ENCODE measurements at places on chromosomes 5 and 9.
A peak's percentile ranks its signal among the peaks of the same experiment; 100 is the strongest.

DNA sequence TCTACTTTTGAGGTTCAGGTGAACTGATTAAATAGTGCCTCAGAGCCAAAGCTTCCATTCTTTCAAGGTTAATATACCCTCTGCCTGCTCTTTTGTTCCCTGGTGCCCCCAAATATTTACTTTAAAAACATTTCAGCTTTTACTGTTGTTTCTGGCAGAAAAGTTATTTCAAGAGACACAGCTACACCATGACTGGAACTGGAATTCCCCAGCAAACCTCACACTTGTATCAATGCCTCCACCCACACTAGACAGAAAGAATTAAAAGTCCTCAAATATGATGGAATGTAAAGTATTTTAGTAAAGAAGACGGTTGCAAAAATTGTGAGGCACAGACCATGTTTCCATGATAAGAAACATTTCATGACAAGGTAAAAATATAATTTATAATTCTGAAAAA, 720.2 kb upstream of the TYRP1 start:
- H3K4me3 ChIP-seq, result no peak overlapping the region
- no peak overlapping the region for H3K27ac ChIP-seq
- no peak for DNase-seq
- no peaks in the 10 kb centered on the region for H3K27me3 ChIP-seq
- H3K36me3 ChIP-seq, result no peaks in the 10 kb centered on the region

DNA sequence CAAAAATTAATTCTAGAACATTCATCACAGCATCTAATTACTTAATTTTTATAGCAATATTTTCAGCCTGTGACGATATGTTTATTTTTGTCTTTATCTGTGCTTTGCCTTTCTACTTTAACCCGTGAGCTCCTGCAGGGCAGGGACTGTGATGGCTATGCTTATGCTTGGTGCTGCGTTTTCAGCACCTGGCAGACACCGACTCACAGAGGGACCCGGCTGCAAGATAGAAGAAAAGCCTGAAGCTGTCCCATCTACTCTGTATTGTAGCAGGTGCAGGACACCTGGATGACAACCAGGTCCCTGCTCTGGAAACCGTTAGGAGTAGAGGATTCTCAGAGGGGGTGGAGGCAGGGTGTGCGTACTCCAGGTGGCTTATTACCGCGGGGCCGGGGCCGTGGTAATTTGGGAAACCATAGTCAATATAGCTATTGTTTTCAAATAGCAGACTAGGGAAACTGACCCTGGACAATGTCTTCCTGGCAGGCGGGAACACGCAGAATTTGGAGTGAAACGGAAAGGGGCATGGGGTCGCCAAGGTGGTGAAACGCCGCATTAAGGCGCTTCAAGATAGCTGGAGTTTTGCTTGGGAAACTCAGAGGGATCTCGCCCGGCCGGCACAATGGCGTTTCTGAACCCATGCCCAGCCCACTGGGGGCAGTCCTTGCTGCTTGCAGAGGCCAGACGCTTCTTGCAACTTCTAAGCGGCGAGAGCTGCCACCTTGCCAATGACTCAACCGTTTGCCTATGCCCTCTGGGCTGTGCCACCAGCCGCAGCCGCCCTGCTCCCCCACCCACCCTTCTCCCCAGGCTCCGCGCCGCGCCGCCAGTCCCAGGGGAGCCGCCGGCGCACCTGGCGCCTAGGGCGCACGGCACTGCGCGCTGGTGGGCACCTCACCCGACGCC, 140.1 kb upstream of the PALM2AKAP2 start:
- peaks cover 19% of the 10 kb centered on the region for H3K4me1 ChIP-seq
- no peak overlapping the region for H3K27ac ChIP-seq
- H3K4me3 ChIP-seq, result peak overlapping the region; percentile 77
- DNase-seq, result peak; percentile 30
- peaks cover 92% of the 10 kb centered on the region for H3K27me3 ChIP-seq

GRCh38 chr5:30347858-30348257, 845.6 kb upstream of the CDH6 start:
- H3K27ac ChIP-seq, result no peak overlapping the region
- no peak for DNase-seq
- no peaks in the 10 kb centered on the region for H3K36me3 ChIP-seq
- no peak overlapping the region for H3K4me3 ChIP-seq
- no peaks in the 10 kb centered on the region for H3K27me3 ChIP-seq

GRCh38 chr5:11429254-11429653, 475.0 kb downstream of the CTNND2 start:
- H3K27ac ChIP-seq, result no peak overlapping the region
- H3K4me1 ChIP-seq, result peaks cover 11% of the 10 kb centered on the region
- no peaks in the 10 kb centered on the region for H3K36me3 ChIP-seq
- H3K4me3 ChIP-seq, result no peak overlapping the region
- peaks cover 4% of the 10 kb centered on the region for H3K27me3 ChIP-seq
- no peak for DNase-seq

DNA sequence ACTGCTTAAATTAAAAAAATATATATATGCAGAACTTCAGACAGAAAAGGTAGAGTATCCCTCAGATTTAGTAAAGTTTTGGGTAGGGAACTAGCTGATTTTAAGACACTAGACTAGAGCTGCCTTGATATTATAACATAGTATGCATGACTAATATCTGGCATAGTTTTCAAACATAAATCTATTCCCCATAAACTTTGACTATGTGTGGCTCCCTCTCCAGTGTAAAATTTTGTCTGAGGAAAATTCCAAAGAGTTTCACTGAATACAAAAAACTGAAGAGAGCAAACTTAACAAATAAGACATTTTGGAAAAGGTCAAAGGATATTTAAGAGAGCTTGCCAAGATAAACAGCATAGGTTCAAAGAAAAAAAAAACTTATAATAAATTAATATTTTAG, 66.2 kb upstream of the ZNF462 start:
- no peak overlapping the region for H3K27ac ChIP-seq
- H3K4me3 ChIP-seq, result no peak overlapping the region
- no peaks in the 10 kb centered on the region for H3K36me3 ChIP-seq
- H3K27me3 ChIP-seq, result peaks cover 3% of the 10 kb centered on the region

DNA sequence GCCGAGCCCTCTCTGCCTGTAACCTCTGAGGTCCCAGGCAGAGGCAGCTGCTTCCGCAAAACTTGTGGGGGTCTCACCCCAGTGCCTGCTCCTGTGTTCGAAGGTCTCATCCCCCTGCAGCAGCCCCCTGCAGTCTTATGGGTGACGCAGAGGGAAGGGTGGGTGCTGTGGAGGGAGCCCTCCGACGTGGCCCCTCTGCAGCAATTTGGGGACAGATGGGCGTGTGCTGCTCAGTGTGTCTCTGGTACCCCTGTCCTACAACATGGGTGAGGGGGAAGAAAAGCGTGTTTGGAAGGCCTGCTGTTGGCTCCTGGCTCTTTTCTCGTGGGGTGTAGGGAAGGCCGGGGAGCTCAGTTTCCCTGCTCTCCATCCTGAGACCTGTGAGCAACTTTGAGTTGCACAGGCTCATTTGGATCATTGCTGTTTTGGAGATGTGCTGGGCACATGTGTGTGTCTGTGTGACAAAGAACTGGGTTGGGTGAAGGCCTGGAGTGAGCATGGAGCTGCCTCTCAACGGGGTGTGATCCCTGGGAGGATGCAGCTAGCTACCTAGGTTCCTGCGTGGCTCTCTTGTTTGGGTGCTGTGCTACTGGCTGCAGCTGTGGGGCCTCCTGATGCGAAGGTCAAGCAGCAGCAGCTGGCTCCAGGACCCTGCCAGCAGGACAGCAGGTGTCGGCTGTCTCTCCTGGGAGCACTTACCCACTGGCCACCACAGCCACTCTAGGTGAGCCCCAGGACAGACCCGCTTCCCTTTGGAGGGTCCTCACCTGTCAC, 179.6 kb upstream of the PITX1 start:
- H3K4me3 ChIP-seq, result no peak overlapping the region
- peaks cover 17% of the 10 kb centered on the region for H3K27me3 ChIP-seq
- H3K4me1 ChIP-seq, result peaks cover 24% of the 10 kb centered on the region
- no peak overlapping the region for H3K27ac ChIP-seq

- no peak for DNase-seq
- no peaks in the 10 kb centered on the region for H3K27me3 ChIP-seq
- peaks cover 75% of the 10 kb centered on the region for H3K36me3 ChIP-seq
- no peak overlapping the region for H3K27ac ChIP-seq
These were observed 17.5 kb upstream of the ROPN1L start for GRCh38 chr5:10424124-10424731.

DNA sequence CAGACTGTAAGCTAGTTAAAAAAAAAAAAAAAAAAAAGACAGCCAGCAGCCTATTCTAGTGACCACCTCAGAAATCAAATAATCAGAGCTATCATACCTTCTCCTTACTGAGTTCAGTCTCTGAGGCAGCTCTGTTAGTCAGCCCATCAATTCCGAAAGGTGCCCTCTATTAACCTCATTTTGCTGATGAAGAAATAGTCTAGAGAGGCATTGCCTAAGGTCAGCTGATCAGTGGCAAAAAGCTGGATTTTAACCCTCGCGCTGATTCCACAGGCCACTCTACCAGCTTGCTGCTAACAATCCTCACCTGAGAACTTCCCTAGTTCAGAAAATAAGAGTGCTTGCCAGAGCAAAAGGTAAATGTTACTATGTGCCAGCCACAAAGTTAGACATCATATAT, 172.0 kb downstream of the DENND1A start:
- no peak overlapping the region for H3K27ac ChIP-seq
- peaks cover 3% of the 10 kb centered on the region for H3K27me3 ChIP-seq
- H3K36me3 ChIP-seq, result peaks cover 5% of the 10 kb centered on the region
- H3K4me1 ChIP-seq, result peaks cover 24% of the 10 kb centered on the region

GRCh38 chr5:134527961-134528424, 2.5 kb downstream of the JADE2 start:
- H3K27ac ChIP-seq, result no peak overlapping the region
- no peak for DNase-seq
- peaks cover 49% of the 10 kb centered on the region for H3K4me1 ChIP-seq
- peak overlapping the region; percentile 80 for H3K4me3 ChIP-seq

DNA sequence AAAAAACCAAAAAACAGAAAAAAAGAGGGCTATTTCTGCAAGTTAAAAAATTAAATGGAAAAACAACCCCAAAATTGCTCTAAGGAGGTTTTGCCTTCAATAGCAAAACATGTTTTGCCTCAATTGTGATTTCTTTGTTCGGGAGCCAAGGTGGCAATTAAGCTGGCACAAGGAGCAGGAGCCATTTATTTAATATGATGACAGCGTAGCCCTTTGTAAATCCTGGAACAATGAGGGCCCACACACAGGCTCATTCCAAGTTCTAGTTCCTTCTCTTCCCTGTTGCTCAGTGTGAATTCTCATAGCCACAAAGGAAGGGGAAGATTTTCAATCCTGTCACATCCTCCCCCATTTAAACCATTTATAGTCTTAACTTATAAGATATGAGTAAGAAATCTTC, 353.2 kb downstream of the PDE4D start:
- H3K4me3 ChIP-seq, result no peak overlapping the region
- H3K27ac ChIP-seq, result no peak overlapping the region
- no peaks in the 10 kb centered on the region for H3K36me3 ChIP-seq
- no peak for DNase-seq
- H3K27me3 ChIP-seq, result peaks cover 6% of the 10 kb centered on the region

GRCh38 chr5:51686622-51687021, 303.4 kb downstream of the ISL1 start:
- no peaks in the 10 kb centered on the region for H3K36me3 ChIP-seq
- H3K27ac ChIP-seq, result no peak overlapping the region
- no peaks in the 10 kb centered on the region for H3K4me1 ChIP-seq
- H3K27me3 ChIP-seq, result peaks cover 3% of the 10 kb centered on the region
- no peak for DNase-seq
- H3K4me3 ChIP-seq, result no peak overlapping the region

DNA sequence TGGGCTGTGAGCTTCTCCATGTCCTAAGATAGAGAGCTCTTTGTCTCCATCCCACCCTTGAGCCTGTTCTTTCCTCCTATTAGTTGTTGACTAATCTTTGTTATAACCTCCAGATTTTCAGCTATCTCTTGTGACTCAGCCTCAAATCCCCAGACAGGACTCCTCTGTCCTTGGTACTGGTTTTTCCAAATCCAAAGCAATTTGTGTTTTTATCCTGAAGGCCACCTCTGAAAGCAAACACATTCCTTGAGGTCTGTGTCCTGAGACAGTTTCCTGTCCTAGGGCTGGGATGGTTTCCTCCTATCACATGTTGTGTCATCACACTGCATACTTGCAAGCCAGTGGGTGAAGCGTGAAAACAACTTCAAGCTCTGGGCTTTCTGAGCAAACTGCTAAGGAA, 8.5 kb downstream of the TNC start:
- DNase-seq, result no peak
- H3K36me3 ChIP-seq, result no peaks in the 10 kb centered on the region
- peak overlapping the region; percentile 9 for H3K27ac ChIP-seq
- peaks cover 8% of the 10 kb centered on the region for H3K27me3 ChIP-seq
- H3K4me1 ChIP-seq, result peaks cover 4% of the 10 kb centered on the region

DNA sequence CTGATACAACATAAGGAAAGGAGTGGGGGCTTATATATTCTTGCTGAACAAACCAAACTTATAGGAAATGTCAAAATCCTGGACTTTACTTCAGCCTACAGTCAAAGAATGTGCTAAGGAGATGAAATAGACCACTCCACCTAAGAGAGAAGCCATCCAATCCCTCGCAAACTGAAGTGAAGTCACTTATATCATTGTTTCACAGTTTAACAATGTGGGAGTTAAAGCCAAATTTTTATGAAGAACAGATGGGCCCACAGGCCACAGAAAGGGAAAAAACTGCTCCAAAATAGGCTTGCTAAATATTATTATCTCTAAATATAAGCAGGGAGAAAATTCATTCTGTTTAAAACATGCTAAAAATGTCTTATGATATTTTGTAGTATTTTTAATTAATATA, 233.3 kb downstream of the GAS1 start:
- H3K36me3 ChIP-seq, result no peaks in the 10 kb centered on the region
- H3K27ac ChIP-seq, result no peak overlapping the region
- H3K4me1 ChIP-seq, result no peaks in the 10 kb centered on the region
- H3K4me3 ChIP-seq, result no peak overlapping the region
- peaks cover 5% of the 10 kb centered on the region for H3K27me3 ChIP-seq

DNA sequence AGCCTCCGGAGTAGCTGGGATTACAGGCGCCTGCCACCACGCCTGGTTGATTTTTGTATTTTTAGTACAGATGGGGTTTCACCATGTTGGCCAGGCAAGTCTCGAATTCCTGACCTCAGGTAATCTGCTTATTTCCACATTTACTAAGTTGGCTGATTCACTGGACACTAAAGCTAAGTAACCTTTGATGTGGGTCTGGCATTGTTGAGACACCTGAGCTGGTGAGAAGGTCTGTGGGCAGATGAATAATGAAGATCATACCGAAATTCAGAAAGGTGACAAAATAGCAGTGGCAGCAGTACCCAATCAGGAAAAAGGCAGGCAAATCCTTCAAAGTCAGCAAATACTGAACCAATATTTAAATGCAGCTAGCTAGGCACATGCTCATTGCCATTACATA, 210.6 kb upstream of the ZNF608 start:
- no peak overlapping the region for H3K27ac ChIP-seq
- H3K4me1 ChIP-seq, result peaks cover 21% of the 10 kb centered on the region
- no peak for DNase-seq
- H3K4me3 ChIP-seq, result no peak overlapping the region

DNA sequence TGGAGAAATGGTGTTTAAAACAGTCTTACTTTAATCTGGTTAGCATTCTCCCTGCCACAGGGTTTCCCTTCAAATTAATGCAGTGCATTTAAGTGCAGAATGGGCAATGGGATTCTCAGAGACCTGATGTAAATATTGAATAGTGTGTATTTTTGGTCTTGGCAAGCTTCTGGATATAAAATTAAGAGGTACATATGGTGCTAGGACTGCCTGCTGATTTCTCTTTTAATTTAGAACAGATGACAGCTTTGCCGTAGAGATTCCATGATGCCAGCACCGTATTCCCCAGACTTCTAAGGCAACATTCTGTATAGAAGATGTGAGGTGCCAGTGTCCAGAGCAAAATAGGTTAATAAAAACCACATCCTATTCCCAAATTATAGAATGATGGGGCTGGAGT, 1.9 kb downstream of the MTAP start:
- H3K4me3 ChIP-seq, result peak overlapping the region; percentile 100
- DNase-seq, result no peak
- no peak overlapping the region for H3K27ac ChIP-seq
- H3K27me3 ChIP-seq, result peaks cover 23% of the 10 kb centered on the region

All from nephron progenitor cell (in vitro differentiated cells).